HFFc6 (cell line): ENCODE measurements at places on chromosomes 3 and 15. TPM values are rescaled to one million over a fixed set of nuclear protein-coding genes. Genes with fewer than 3 reads are reported as not detected.

- H3K4me3 ChIP-seq = no peak overlapping the region
- H3K36me3 ChIP-seq = peaks cover 5% of the 10 kb centered on the region; the same call in 1 of the 2 replicates
- H3K4me1 ChIP-seq = peaks cover 11% of the 10 kb centered on the region
- DNase-seq = no peak
- H3K27me3 ChIP-seq = peaks cover 5% of the 10 kb centered on the region
- no peak overlapping the region for H3K27ac ChIP-seq
Measured at GRCh38 chr3:197787412-197787811, 3.6 kb upstream of the LRCH3 start.

ARNT2 gene
- 2.5 to 16.7 TPM (median 3.6 TPM) in 3 replicates for total RNA-seq

LRRIQ4 gene
- total RNA-seq = not detected in 3 replicates

DNA sequence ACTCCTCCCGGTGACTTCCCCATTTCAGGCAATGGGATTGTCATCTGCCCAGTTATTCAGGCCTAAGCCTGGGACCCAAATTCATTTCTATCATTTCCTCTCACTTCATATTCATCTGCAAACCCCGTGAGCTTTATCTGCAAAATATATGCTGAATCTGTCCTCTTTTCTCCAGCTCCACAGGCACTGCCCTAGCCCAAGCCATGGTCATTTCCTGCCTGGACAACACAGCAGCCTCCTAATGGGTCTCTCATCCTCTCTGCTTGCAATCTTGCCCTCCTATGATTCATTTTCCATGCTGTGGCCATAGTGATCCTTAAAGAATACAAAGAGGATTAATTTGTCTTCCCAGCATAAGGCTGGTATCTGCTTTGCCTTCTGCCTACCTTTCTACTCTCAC is 6.1 kb downstream of the RBP2 start:
- H3K27me3 ChIP-seq = peaks cover 1% of the 10 kb centered on the region; the same call in 1 of the 2 replicates
- H3K27ac ChIP-seq = no peak overlapping the region
- DNase-seq = no peak
- H3K4me1 ChIP-seq = no peaks in the 10 kb centered on the region
- H3K36me3 ChIP-seq = no peaks in the 10 kb centered on the region

DNA sequence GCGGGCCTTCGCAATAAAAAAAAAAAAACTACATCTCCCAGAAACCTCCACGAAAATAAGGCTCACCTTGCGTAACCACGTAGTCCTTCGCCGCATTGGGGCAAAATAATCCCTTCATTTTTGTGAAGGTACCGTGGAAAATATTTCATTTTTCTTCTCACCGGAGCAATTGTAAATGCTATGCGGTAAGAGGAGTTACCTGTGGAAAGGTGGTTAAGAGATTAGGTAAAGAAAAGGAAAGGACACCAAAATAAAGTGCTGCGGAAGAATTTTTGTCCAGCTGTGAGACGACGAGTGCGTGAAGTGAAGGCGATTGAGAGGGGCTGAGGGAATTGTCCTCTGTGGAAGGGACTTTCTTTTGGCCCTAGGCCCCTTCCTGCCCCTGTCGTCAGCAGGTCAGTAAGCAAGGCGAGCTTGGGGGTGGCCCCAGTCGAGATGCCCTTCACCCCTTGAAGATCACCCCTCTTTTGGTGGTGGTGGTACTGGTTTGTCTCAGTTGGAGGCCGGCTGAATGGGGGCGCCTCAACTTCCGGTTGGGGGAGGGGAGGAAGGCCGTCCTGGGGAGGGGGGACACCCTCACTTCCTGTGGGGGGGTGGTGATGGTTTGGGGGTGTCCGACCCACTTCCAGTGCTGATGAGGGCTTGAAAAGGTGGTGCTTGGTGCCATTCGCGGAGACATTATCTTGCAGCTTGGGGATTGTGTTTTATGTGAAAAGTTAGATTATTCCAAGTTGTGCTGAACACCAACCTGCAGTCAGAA is at the start of gene HMG20A:
Gene HMG20A (plus strand): TSS at position 279 of the 760 bp plus-strand sequence. CDS start 37,520 bp downstream, outside the sequence.
- DNase-seq = peak; percentile 66
- H3K4me3 ChIP-seq = peak within 1 kb of the TSS; percentile 96
- peak within 1 kb of the TSS; percentile 99 for H3K27ac ChIP-seq
- peaks cover 7% of the 10 kb centered on the region for H3K36me3 ChIP-seq
- H3K27me3 ChIP-seq = no peaks in the 10 kb centered on the region; the same call in 1 of the 2 replicates
- peaks cover 36% of the 10 kb centered on the region for H3K4me1 ChIP-seq

OXTR gene
- 619 to 871 TPM (median 625 TPM) in 3 replicates for total RNA-seq

SNTN gene
- total RNA-seq = not detected in 3 replicates

DNA sequence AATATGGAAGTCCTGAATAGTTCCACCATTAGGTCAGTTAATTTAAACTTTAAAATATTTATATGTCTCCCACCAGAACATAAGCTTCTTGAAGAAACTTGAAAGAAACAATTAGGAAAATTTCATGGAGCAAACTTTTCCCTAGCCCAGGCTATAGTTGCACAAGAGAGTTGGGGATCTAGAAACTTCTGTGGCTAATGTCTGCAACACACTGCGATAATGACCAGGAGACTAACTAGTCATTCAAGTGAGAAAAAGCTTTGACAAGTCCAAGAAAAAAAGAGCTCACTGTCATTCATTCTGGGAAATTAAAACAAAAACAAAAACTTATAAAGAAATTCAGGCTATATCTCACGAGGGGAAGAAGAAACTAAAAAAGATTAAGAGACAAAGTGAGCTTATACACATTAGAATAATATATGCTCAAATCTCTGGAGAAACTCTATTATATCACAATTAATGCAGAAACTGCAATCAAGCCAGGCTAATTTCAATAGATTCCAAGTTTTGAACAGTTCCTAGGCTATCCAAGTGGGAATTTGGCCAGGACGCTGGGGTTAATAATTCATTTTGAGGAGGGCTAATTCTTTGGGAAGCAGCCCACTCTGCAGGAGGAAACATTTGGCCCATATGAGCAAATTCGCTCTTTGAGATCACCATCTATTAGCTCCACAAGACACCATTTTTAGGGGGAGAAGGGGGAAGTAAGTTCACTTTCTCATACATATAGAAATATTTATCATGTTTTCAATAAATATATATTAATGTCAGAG is 134.6 kb downstream of the MEIS2 start:
- no peak overlapping the region for H3K27ac ChIP-seq
- no peaks in the 10 kb centered on the region for H3K27me3 ChIP-seq
- no peak overlapping the region for H3K4me3 ChIP-seq

PLEKHO2 gene
- 21.9 to 25.8 TPM (median 22.8 TPM) in 3 replicates for total RNA-seq

LRRC3B gene
- total RNA-seq = not detected in 3 replicates

DNA sequence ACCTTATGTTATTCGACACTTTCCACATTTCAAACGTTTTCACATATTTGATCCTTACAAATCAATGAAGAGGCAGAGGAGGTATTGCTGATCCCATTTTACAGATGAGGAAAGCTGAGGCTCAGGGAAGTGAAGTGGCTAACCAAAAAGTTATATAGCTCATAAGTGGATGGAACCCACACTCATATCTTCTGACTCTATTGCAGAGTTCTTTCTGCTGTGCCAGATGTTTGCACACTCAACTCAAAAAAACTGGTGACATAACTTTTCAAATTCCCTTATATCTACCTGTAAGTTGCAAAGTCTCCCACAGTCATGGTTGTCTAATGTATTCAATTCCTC is 84.0 kb upstream of the SETMAR start:
- H3K4me1 ChIP-seq = no peaks in the 10 kb centered on the region
- H3K4me3 ChIP-seq = no peak overlapping the region
- no peaks in the 10 kb centered on the region for H3K36me3 ChIP-seq
- H3K27ac ChIP-seq = no peak overlapping the region
- H3K27me3 ChIP-seq = no peaks in the 10 kb centered on the region

- peaks cover 11% of the 10 kb centered on the region for H3K36me3 ChIP-seq
- no peaks in the 10 kb centered on the region; the same call in 1 of the 2 replicates for H3K27me3 ChIP-seq
- peaks cover 67% of the 10 kb centered on the region for H3K4me1 ChIP-seq
- H3K27ac ChIP-seq = peak overlapping the region; percentile 9; the same call in 1 of the 2 replicates
- no peak for DNase-seq
Measured at GRCh38 chr3:52092271-52092660, 35.9 kb upstream of the DUSP7 start.

MASP1 gene
- 30.1 to 110 TPM (median 39.3 TPM) in 3 replicates for total RNA-seq

ECE2 gene
- total RNA-seq = not detected in 3 replicates

ZMYND10 gene
- 0.29 and 0.83 TPM in 2 replicates for total RNA-seq

PPM1L gene
- total RNA-seq = 1.1 to 1.6 TPM (median 1.4 TPM) in 3 replicates

DNA sequence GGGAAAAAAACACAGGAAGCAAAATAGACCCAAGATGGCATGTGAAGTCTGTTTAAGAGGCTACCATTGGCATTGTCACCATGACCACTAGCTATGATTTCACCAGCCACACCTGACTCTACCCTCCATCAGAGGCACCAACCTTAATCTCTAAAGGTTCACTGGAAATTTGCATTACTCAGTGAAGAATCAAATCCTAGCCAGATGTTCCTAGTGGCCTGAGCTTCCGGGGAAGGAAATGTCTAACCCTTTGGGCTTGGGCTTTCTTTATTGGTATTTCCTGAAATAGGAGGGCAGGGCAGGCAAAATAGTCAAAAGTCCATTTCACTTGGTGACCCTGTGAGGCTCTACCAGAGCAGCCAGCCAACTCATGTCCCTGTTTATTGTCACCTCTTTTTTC is 110.9 kb upstream of the PHLDB2 start:
- peaks cover 62% of the 10 kb centered on the region for H3K4me1 ChIP-seq
- H3K36me3 ChIP-seq = no peaks in the 10 kb centered on the region; the same call in 1 of the 2 replicates
- H3K27ac ChIP-seq = peak overlapping the region; percentile 82
- no peak overlapping the region for H3K4me3 ChIP-seq
- no peak for DNase-seq

DNA sequence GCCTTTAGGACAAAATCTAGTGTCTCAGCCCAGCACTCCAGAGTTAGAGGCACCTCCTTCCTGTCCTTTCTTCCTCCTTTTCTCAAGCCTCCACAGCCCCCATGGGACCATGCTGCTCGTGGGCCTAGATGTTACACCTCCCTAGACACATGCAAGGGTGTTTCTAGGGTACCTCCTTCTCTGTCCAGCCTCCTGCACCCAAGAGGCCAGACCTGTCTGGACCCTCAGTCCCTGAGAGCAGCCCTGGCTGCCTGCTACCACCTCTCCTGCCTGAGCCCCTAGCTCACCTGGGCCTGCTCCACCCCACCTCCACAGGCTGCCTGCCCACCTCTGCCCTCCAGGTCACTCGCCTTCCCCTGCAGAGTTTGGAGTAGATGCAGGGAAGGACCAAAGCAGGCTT is 5.2 kb downstream of the LOXL1 start:
- H3K4me1 ChIP-seq = peaks cover 86% of the 10 kb centered on the region
- peaks cover 2% of the 10 kb centered on the region for H3K27me3 ChIP-seq
- H3K36me3 ChIP-seq = peaks cover 28% of the 10 kb centered on the region
- H3K27ac ChIP-seq = peak overlapping the region; percentile 99
- DNase-seq = no peak
- H3K4me3 ChIP-seq = peak overlapping the region; percentile 91

DNA sequence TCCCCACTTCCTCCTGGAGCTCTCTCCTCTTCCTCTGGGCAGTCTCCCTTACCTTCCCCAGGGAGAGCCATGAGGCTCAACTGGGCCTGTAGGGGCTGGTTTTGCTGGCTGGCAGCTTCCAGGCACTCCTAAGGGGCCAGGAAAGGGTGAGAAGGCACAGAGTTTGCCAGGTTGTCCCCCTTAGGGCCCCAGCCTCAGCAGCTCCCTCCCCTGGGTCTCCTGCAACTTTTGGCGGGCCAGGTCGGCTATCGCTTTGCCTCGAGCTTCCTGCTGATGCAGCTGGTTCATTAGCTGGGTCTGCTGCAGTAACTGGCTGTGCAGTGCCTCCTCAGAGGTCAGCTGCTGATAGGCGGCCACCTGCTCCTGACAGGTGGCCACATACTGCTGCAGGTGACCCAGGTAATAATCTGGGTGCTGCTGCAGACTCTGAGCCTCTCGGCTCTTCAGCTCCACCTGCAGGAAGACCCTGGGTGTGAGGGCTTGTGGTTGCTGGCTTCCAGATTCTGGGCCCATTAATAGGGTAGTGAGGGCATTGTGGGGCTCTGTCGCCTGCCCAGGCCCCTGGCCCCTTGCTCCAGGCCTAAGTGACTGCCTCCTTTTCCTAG is 29.7 kb upstream of the OR4F6 start:
- H3K4me3 ChIP-seq = no peak overlapping the region
- H3K27ac ChIP-seq = no peak overlapping the region

BBX gene
- 46.0 to 49.3 TPM (median 47.6 TPM) in 3 replicates for total RNA-seq

- H3K4me3 ChIP-seq = no peak overlapping the region
- H3K27ac ChIP-seq = no peak overlapping the region
- H3K4me1 ChIP-seq = peaks cover 47% of the 10 kb centered on the region
Measured at GRCh38 chr15:101264911-101265641, 12.2 kb downstream of the SELENOS start.

FAM81A gene
- not detected in 2 replicates for total RNA-seq

CHSY1 gene
- total RNA-seq = 27.5 to 38.8 TPM (median 31.7 TPM) in 3 replicates

PLSCR5 gene
- not detected in 3 replicates for total RNA-seq

- DNase-seq = no peak
- peak overlapping the region; percentile 76 for H3K4me3 ChIP-seq
- H3K36me3 ChIP-seq = no peaks in the 10 kb centered on the region
Measured at GRCh38 chr15:66369773-66370651, 13.5 kb upstream of the TIPIN start.

GRCh38 chr3:182118066-182118465 is 406.3 kb downstream of the SOX2 start:
- no peak for DNase-seq
- no peaks in the 10 kb centered on the region for H3K36me3 ChIP-seq
- no peaks in the 10 kb centered on the region for H3K4me1 ChIP-seq

DNA sequence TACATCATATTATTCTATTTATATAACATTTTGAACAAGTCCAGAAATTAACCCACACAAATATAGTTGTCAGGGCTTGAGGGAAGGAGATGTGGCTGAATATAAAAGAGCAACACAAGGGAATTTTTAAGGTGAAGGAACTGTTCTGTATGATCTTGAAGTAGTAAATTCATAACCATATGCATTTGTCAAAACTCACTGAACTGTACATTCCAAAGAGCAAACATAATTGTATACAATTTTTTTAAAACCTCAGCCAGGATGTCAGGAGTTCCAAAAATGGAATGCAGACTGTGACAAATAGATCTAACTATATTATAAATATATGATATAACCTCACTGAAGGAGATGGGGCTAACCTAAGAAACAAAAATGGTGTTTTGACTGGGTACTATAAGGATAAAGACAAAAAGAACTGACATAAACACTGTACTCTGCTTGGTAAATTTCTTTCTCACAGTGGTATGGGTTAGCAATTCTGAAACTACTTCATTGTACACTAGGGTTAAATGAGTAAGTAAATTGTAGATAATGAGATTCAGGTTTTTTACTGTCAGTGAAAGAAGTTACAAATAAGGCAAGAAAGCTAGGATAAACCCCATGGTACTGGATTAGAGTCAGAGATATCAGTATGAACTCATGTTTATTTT is 14.4 kb downstream of the GOLGB1 start:
- H3K4me1 ChIP-seq = peaks cover 45% of the 10 kb centered on the region
- no peaks in the 10 kb centered on the region for H3K27me3 ChIP-seq
- H3K36me3 ChIP-seq = 0 out of 2 replicates have a peak, but pooled peaks cover 3% of the 10 kb centered on the region
- no peak overlapping the region for H3K4me3 ChIP-seq
- peak overlapping the region; percentile 29; the same call in 1 of the 2 replicates for H3K27ac ChIP-seq
- no peak for DNase-seq

- H3K4me3 ChIP-seq = no peak overlapping the region
- no peak for DNase-seq
- H3K4me1 ChIP-seq = peaks cover 25% of the 10 kb centered on the region
- H3K27ac ChIP-seq = no peak overlapping the region
- peaks cover 7% of the 10 kb centered on the region for H3K27me3 ChIP-seq
Measured at GRCh38 chr15:45732662-45733061, 97.8 kb downstream of the SQOR start.

GRCh38 chr3:190690246-190690645 is 172.2 kb downstream of the GMNC start:
- no peaks in the 10 kb centered on the region; the same call in 1 of the 2 replicates for H3K27me3 ChIP-seq
- H3K4me3 ChIP-seq = no peak overlapping the region
- H3K4me1 ChIP-seq = peaks cover 9% of the 10 kb centered on the region
- H3K36me3 ChIP-seq = no peaks in the 10 kb centered on the region
- H3K27ac ChIP-seq = no peak overlapping the region

SLCO3A1 gene
- total RNA-seq = 8.8 to 19.4 TPM (median 10.9 TPM) in 3 replicates

GRCh38 chr3:143657391-143657790 is 190.9 kb downstream of the SLC9A9 start:
- H3K4me1 ChIP-seq = no peaks in the 10 kb centered on the region
- DNase-seq = no peak
- H3K27ac ChIP-seq = no peak overlapping the region
- H3K4me3 ChIP-seq = no peak overlapping the region
- H3K27me3 ChIP-seq = peaks cover 1% of the 10 kb centered on the region; the same call in 1 of the 2 replicates
- H3K36me3 ChIP-seq = no peaks in the 10 kb centered on the region
